ENCODE measurements at places on chromosomes 11 and 22. TPM values are rescaled to one million over a fixed set of nuclear protein-coding genes. Genes with fewer than 3 reads are reported as not detected.

The TMPRSS4 gene
- 208 TPM for total RNA-seq

The FOLR1 gene
- 0.96 TPM for total RNA-seq

The OR51I1 gene
- not detected for total RNA-seq

The PARVB gene
- 6.7 TPM for total RNA-seq

The SLCO2B1 gene
- total RNA-seq: 9.7 TPM

The MISFA gene
- total RNA-seq: 2.6 TPM

The DSCAML1 gene
- not detected for total RNA-seq

The OR51B2 gene
- not detected for total RNA-seq

The MARK2 gene
- total RNA-seq: 70.6 TPM

The OR9Q1 gene
- total RNA-seq: not detected

The SLC25A45 gene
- total RNA-seq: 3.4 TPM

The SMIM35 gene
- not detected for total RNA-seq

GRCh38 chr22:17878941-17879340 lies 104.7 kb upstream of the BID start:
- ATAC-seq: no peak

DNA sequence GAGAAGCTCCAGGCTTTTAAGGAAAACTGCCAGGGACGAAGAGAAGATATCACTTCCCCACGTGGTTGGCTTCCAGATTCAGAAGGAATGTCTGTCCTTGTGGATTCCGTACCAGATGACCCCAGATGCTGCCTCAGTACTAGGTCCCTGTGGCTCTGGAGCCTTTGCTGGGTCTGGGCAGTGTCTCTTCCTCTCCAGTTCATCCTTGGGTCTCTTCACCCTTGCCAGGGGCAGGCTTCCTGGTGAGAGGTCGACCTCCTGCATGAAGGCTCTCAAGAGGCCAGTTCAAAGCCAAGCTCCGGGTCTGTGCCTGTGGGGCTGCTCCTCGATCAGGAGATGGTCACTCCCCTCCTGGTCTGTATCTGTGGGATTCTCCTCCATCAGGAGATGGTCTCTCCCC lies 74.7 kb upstream of the B3GAT1 start:
- no peak for ATAC-seq

DNA sequence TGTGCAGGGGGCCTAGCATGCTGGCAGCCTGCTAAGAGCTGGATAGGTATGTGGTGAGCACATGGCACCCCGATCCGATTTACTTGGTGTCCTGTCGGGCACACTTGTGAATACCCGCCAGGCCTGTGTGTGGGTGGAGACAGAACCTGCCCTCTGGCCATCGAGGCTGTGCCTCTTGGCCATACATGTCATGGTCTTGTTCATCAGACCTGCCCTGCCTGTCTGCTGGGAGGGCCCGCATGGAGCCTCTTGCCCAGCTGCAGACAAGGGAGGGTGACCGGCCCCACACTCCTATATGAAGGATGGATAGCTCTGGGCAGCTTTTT lies 310.2 kb downstream of the TBC1D22A start:
- no peak for ATAC-seq

- no peak for ATAC-seq
Measured at GRCh38 chr22:41875531-41876270, 39.2 kb downstream of the SHISA8 start.

- ATAC-seq: no peak
Measured at GRCh38 chr11:33063326-33063881, 24.0 kb downstream of the TCP11L1 start.

- ATAC-seq: no peak
Measured at GRCh38 chr11:11992257-11993212, 15.9 kb downstream of the DKK3 start.

GRCh38 chr22:49531368-49531791 lies 296.3 kb downstream of the BRD1 start:
- ATAC-seq: no peak

DNA sequence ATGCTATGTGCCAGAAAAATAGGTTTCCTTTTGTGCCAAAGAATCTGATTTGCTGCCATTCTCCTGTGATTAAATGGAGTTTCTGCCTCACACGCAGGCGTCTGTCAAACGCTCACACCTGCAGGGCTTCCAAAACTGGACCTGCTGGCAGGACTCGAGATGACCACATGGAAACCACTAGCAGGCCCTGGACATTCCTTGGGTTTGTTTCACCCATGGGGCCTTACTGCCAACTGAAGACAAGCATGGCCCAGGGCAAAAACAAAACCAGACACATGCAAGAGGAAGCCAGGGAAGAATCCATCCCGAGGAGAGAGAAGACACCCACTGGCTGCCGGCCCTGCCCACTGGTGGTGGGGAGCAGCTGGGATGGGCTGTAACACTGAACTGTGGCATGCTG lies 55.9 kb upstream of the MN1 start:
- no peak for ATAC-seq

- no peak for ATAC-seq
Measured at GRCh38 chr11:113517361-113517760, 42.2 kb upstream of the DRD2 start.

- ATAC-seq: no peak
Measured at GRCh38 chr11:73158356-73159051, 16.4 kb upstream of the FCHSD2 start.

- ATAC-seq: peak; percentile 65
Measured at GRCh38 chr11:662689-663274, 25.7 kb downstream of the DRD4 start.

GRCh38 chr11:92861634-92862033 lies 107.8 kb upstream of the MTNR1B start:
- no peak for ATAC-seq

DNA sequence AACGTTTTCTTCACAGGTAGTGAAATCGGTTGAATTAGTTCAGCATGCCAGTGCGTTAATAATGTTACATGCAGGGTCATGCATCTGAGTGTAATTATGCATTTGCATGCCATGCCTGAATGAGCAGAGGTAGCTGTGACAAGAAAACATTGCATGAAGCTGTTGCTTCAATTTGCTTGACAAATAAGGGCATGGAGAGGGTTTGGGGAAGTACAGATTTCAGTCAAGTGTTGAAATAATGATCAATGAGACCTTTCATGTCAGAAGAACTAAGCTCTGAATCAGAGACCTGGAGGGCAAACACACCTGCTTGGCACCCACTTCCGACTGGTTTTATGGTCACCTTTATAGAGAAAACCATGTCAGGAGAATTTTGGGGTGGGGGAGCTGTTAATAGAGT lies 221.4 kb downstream of the DBX1 start:
- ATAC-seq: peak; percentile 67

- ATAC-seq: peak; percentile 49
Measured at GRCh38 chr11:2930704-2931419, 1.6 kb upstream of the PHLDA2 start.

DNA sequence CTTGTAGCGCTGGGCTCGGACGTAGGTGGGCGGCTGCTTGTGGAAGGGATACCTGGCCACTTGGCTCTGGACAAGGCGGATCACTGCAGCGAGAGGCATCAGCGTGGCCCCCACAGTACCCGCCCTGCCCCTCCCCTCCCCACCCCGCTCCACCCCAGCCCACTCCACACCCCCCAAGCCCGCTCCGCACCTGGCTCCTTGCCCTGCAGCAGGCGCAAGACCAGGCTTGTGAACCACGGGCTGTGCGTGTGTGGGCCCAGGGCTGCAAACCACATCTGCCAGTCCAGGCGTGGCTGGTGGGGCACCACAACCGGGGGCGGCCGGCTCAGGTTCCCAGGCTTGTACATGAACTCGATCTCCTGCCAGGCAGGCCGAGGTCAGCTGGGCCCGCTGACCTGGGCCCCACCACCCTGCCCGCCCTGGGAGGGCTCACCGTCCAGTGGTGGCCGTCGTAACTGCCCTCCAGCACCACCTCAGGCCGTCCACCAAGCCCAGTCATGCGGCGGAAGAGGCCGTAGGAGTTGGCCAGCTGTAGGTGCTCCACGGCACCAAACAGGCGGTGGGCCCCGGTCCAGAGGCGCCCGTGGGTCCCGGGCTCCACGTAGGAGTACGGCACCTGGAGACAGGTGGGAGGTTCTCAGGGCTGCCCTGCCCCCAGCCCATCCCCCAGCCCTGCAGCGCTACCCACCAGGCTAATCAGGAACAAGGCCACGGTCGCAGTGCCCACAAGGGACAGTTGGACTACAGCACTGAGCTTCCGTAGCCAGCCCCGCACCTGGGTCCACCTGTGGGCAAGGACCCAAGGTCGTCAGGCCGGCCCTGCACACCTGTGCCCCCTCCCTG lies 2.9 kb downstream of the LMF2 start:
- ATAC-seq: peak; percentile 24

DNA sequence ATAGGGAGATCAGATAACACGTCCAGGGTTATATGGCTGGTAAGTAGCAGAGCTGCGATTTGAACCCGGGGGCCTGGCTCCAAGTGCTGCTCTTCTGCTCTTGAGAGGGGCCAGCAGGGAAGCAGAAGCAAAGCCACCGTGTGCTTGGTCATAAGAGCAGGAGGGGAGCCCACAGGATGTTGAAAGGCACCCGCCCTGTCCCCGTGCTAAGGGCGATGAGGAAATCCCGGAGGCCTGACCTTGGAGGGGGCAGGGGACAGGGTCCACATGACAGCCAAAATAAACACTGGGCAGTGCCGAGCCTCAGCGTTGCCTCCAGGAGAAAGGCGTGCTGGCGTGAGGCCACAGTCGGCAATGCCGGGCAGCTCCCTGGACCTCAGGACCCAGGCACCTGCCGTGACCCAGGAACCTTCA lies 28.8 kb downstream of the TOM1 start:
- no peak for ATAC-seq

GRCh38 chr22:20061481-20061861 lies 18.6 kb upstream of the DGCR8 start:
- peak; percentile 56 for ATAC-seq

- ATAC-seq: no peak
Measured at GRCh38 chr22:35850831-35851230, 133.2 kb downstream of the APOL5 start.

DNA sequence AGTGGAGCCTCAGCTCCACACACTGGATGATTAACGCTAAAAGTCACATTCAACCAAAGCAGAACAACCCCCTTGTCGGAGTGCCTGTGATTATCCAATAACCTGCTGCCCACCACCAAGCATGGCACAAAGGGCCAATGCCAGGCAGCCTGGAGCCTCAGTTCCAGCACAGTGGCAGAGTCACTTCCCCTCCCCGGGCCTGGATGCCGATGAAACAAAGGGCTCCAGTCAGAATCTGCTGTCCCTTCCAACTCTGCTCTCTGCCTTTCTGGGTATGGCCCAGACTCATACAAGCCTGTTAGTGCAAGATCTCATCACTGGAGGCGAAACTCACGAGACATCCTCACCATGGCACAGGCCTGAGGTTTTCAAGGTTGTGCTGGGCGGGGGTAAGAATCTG lies 52.1 kb downstream of the CLTCL1 start:
- no peak for ATAC-seq

DNA sequence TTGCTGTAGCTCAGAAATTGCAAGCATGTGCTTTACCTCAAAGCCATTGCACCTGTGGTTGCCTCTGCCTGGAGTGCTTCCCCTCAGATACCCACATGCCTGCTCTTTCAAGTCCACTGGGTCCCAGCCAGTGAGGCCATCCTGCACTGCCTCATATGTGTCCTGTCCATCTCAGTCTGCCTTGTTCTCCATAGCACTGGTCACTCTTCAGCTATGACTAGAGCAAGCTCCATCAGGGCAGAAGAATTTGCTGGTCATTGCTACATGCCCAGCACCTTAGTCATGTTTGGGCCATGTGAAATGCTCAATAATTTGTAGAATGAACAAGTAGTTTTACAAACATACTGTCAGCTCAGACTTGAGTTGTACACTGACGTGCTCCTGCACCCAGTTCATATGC lies 64.4 kb upstream of the HORMAD2 start:
- ATAC-seq: peak; percentile 35

- no peak for ATAC-seq
Measured at GRCh38 chr11:19561011-19561410, 151.6 kb upstream of the NAV2 start.

- ATAC-seq: peak; percentile 0
Measured at GRCh38 chr11:62546929-62547625, 471 bp upstream of the AHNAK start.
